Activated T-cell treated with anti-CD3 and anti-CD28 coated beads, Interleukin-2, amount 50 U/mL, for 72 hours (primary cell): ENCODE measurements at places on chromosomes 5 and 9.

DNA sequence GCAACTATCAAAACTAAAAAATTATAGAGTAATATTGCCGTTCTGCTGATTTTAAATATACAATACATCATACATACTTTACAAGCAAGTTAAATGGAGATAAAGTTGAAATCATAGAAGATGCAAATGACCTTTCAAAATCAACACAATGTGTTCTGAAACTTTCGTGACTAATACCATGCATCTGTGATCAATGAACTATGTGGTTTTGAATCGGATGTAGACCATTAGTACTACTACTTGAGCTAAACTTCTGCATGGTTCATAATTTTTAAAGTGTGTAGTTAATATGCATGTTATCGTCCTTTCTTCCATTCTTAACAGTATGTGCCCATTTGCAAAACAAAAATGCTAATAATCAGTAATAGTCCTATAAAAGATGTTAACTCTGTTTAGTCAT lies 11.3 kb upstream of the PHF2 start:
- peaks cover 37% of the 10 kb centered on the region for H3K4me1 ChIP-seq
- peaks cover 2% of the 10 kb centered on the region for H3K36me3 ChIP-seq
- DNase-seq, result no peak

- no peaks in the 10 kb centered on the region for H3K4me1 ChIP-seq
- no peak overlapping the region for H3K4me3 ChIP-seq
- no peak for DNase-seq
- H3K36me3 ChIP-seq, result no peaks in the 10 kb centered on the region
- no peaks in the 10 kb centered on the region for H3K27me3 ChIP-seq
- no peak overlapping the region for H3K27ac ChIP-seq
Observed at GRCh38 chr5:1210832-1211251, 9.4 kb downstream of the SLC6A19 start.

GRCh38 chr9:130138791-130139190 lies 33.4 kb upstream of the NCS1 start:
- peaks cover 68% of the 10 kb centered on the region for H3K4me1 ChIP-seq
- peak overlapping the region; percentile 90 for H3K27ac ChIP-seq
- peak overlapping the region; percentile 25 for H3K4me3 ChIP-seq

- no peaks in the 10 kb centered on the region for H3K27me3 ChIP-seq
- H3K4me3 ChIP-seq, result no peak overlapping the region
- peaks cover 2% of the 10 kb centered on the region for H3K36me3 ChIP-seq
- H3K4me1 ChIP-seq, result no peaks in the 10 kb centered on the region
- no peak overlapping the region for H3K27ac ChIP-seq
Observed at GRCh38 chr5:65835191-65835590, 91.2 kb upstream of the ERBIN start.

GRCh38 chr5:87081016-87081415 lies 186.7 kb upstream of the RASA1 start:
- H3K27me3 ChIP-seq, result no peaks in the 10 kb centered on the region
- peak overlapping the region; percentile 62 for H3K4me3 ChIP-seq
- no peak for DNase-seq
- H3K36me3 ChIP-seq, result peaks cover 5% of the 10 kb centered on the region
- peak overlapping the region; percentile 95 for H3K27ac ChIP-seq
- peaks cover 37% of the 10 kb centered on the region for H3K4me1 ChIP-seq

- H3K27me3 ChIP-seq, result no peaks in the 10 kb centered on the region
- H3K4me1 ChIP-seq, result no peaks in the 10 kb centered on the region
- H3K4me3 ChIP-seq, result no peak overlapping the region
- H3K27ac ChIP-seq, result no peak overlapping the region
- no peaks in the 10 kb centered on the region for H3K36me3 ChIP-seq
- no peak for DNase-seq
Observed at GRCh38 chr5:89936576-89936975, 473.0 kb downstream of the CETN3 start.

DNA sequence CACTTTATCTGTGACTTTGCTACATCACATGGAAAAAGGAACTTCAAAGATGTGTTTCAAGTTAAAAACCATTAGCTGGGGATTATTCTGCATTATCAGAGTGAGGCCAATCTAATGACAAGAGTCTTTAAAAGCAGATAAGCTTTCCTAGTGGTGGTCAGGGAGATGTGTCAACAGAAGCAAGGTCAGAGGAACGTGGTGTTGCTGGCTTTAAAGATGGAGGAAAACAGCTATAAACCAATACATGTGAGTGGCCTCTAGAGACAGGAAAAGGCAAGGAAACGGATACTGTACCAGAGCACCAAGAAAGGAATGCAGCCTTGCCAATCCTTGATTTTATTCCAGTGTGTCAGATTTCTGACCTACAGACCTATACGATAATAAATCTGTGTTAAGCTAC lies 204.2 kb downstream of the TAF11L14 start:
- no peaks in the 10 kb centered on the region for H3K36me3 ChIP-seq
- H3K4me3 ChIP-seq, result no peak overlapping the region
- H3K27ac ChIP-seq, result no peak overlapping the region
- no peaks in the 10 kb centered on the region for H3K4me1 ChIP-seq
- H3K27me3 ChIP-seq, result no peaks in the 10 kb centered on the region
- DNase-seq, result no peak

DNA sequence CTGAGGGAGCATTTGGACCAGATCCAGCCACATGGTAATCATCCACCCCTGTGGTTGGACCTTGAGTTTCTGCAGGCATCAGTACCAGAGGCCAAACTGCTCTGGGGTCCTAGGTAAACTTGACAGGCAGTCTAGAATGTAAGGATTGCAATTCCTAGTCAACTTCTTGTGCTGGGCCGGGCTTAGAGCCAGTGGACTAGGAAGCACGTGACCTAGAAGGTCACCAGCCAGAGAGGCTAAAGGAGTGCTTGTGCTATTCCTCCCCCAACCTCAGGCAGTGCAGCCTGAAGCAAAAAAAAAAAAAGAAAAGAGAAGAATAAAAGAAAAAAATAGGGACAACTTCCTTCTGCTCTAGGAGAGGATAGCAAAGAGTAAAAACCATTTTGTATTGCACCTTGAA lies 406.2 kb upstream of the FTMT start:
- no peak overlapping the region for H3K27ac ChIP-seq
- no peaks in the 10 kb centered on the region for H3K4me1 ChIP-seq
- no peaks in the 10 kb centered on the region for H3K36me3 ChIP-seq
- no peak for DNase-seq

- DNase-seq, result no peak
- no peak overlapping the region for H3K27ac ChIP-seq
- H3K27me3 ChIP-seq, result no peaks in the 10 kb centered on the region
Observed at GRCh38 chr5:11642438-11642837, 261.8 kb downstream of the CTNND2 start.

GRCh38 chr5:39662945-39663344 lies 238.2 kb upstream of the DAB2 start:
- H3K36me3 ChIP-seq, result no peaks in the 10 kb centered on the region
- H3K4me1 ChIP-seq, result peaks cover 18% of the 10 kb centered on the region
- no peak overlapping the region for H3K27ac ChIP-seq

GRCh38 chr5:132417010-132417439 lies 47.5 kb downstream of the SLC22A5 start:
- DNase-seq, result no peak
- H3K27me3 ChIP-seq, result no peaks in the 10 kb centered on the region
- H3K36me3 ChIP-seq, result peaks cover 4% of the 10 kb centered on the region
- peaks cover 73% of the 10 kb centered on the region for H3K4me1 ChIP-seq
- H3K27ac ChIP-seq, result no peak overlapping the region

- H3K4me1 ChIP-seq, result no peaks in the 10 kb centered on the region
- no peak overlapping the region for H3K27ac ChIP-seq
- DNase-seq, result no peak
- no peak overlapping the region for H3K4me3 ChIP-seq
- H3K27me3 ChIP-seq, result no peaks in the 10 kb centered on the region
Observed at GRCh38 chr5:129384193-129384592, 75.9 kb upstream of the ADAMTS19 start.

- no peak overlapping the region for H3K27ac ChIP-seq
- DNase-seq, result no peak
- H3K36me3 ChIP-seq, result peaks cover 11% of the 10 kb centered on the region
- H3K4me3 ChIP-seq, result no peak overlapping the region
Observed at GRCh38 chr9:37508135-37508833, 22.5 kb downstream of the POLR1E start.

DNA sequence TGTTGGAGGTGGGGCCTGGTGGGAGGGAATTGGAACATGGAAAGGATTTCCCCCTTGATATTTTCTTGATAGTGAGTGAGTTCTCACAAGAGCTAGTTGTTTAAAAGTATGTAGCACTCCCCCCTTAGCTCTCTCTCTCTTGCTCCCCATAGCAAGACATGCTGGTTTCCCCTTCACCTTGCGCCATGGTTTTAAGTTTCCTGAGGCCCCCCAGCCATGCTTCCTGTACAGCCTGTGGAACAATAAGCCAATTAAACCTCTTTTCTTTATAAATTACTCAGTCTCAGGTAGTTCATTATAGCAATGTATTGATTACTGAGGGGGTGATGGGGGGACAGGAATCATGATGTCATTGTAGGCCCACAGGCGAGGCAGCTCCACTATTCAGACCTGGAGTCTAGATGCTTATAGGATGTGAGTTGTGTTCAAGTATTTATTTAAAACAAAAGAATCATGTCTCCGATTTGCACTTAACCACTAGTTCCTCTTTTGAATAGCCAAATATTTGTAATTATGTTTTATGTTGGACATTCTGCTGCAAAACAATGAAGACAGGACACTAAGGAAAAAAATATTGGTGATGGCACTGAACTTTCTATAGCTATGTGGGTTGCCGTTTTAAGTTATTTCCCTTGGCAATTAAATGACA lies 156.6 kb downstream of the TMEM38B start:
- no peak overlapping the region for H3K27ac ChIP-seq
- no peaks in the 10 kb centered on the region for H3K27me3 ChIP-seq
- no peak overlapping the region for H3K4me3 ChIP-seq
- no peaks in the 10 kb centered on the region for H3K4me1 ChIP-seq
- DNase-seq, result no peak

- DNase-seq, result no peak
- H3K27ac ChIP-seq, result no peak overlapping the region
- no peaks in the 10 kb centered on the region for H3K27me3 ChIP-seq
- no peak overlapping the region for H3K4me3 ChIP-seq
- no peaks in the 10 kb centered on the region for H3K36me3 ChIP-seq
Observed at GRCh38 chr9:70678153-70678552, 263.7 kb upstream of the KLF9 start.

GRCh38 chr9:69583645-69584234 lies 88.4 kb downstream of the APBA1 start:
- H3K36me3 ChIP-seq, result no peaks in the 10 kb centered on the region
- H3K27ac ChIP-seq, result no peak overlapping the region
- H3K27me3 ChIP-seq, result peaks cover 12% of the 10 kb centered on the region
- H3K4me3 ChIP-seq, result no peak overlapping the region
- no peak for DNase-seq

DNA sequence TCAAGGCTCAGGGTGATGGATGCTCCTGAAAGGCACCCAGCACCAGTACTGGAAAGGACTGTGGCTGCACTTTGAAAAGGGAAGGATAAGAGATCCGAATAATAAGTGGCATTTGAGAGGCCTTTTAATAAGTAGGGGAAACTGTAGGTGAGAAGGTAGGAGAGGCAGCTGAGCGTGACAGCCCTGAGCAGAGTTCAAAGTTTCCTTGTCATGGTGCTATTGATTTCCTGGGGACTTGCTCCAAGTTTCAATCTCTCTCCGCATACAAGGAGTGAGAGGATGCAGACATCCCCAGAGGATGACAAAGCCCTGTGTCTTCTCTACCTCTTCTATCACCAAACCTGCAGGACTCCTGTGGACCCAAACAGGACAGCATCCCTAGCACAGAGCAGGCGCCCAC lies 354.5 kb downstream of the SPOCK1 start:
- H3K27ac ChIP-seq, result no peak overlapping the region
- peaks cover 5% of the 10 kb centered on the region for H3K27me3 ChIP-seq
- no peak overlapping the region for H3K4me3 ChIP-seq
- no peak for DNase-seq
- H3K36me3 ChIP-seq, result no peaks in the 10 kb centered on the region
- H3K4me1 ChIP-seq, result no peaks in the 10 kb centered on the region

DNA sequence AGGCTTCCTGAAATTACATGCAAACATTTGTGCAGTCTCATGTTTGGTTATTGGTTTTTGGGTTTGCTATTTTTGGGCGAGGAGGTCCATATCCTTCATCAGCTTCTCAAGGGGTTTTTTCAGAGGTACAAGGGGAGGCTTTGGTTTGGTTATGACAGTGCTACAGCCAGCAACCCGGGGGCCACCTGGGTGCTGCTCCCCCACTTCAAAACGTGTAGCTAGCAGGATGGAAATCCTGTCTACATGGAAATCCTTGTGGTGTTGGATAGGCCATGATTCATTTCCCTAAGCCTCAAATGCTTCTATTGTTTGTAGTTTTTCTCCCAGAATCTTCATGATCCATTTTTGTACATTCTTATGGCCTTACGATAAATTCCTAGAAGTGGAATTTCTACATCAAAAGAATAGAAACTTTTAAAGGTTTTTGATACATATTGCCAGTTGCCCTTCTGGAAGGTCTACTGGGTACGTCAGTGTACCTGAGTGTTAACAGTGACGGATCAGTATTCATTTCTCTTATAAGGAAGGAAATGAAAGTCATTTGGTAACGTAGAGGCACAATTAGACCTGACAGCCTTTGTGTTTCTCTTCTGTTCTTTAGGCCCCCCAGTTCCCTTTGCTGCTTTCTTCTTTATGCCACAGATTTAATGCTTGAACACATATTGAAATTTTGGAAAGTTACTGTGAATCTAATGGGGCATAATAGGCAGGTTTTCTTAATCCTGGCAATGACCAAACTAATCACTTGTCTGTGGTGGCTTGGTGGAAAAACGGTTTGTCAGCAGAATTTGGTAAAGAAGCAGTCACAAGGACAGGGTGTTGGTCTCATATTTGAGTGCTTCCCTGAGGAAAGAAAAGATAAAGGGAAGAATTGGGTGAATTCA lies 69.7 kb upstream of the ABL1 start:
- peaks cover 54% of the 10 kb centered on the region for H3K4me1 ChIP-seq
- DNase-seq, result no peak
- H3K4me3 ChIP-seq, result no peak overlapping the region
- peak overlapping the region; percentile 36 for H3K27ac ChIP-seq
- no peaks in the 10 kb centered on the region for H3K27me3 ChIP-seq
